NCI-H187 (cell line): ENCODE measurements at places on chromosomes 2 and 18.

DNA sequence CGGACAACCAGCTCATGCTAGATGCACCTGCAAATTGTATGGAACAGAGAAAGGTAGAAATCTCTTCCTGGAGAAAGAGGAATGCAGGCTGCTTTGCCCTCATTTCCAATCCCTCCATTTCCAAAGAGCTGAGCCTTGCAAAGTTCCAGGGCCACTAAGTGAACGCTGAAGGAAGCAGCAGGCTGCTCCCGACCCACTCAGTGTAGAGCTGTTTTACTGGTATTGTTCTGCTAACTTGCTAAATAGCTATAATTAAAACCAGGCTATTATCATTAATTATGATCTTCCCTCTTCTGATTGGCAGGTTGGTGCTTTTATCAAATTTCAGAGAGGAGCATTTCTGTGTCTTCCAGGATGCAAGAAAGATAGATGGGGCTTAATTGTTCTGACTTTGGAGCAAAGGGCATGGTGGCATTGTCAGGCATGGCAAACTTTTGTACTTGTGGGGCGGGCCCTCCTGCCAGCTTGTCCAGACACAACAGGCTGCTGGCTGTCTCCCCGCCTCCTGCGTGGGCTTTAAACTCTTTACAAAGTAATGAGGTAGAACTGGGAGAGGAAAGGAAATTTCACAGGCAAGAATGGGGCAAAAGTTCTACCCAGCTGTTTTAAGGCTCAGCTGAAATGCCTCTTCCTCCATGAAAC is 40.2 kb downstream of the ALK start:
- DNase-seq, result no peak

DNA sequence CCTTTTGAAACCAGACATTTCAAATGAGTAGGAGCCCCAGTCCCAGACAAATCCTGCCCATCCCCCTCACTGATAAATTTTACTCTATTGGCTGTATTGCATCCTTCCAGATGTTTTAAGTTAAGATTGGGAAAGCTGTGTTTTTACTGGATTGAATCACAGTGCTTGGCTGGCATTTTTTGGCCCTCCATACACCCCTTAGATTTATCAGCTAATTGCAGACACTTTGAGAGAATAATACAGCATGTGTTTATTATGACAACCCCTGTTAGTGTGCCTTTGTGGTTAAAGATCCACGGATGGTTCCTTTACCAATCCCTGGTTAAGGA is 74.9 kb downstream of the ANTXR1 start:
- no peak for DNase-seq

DNA sequence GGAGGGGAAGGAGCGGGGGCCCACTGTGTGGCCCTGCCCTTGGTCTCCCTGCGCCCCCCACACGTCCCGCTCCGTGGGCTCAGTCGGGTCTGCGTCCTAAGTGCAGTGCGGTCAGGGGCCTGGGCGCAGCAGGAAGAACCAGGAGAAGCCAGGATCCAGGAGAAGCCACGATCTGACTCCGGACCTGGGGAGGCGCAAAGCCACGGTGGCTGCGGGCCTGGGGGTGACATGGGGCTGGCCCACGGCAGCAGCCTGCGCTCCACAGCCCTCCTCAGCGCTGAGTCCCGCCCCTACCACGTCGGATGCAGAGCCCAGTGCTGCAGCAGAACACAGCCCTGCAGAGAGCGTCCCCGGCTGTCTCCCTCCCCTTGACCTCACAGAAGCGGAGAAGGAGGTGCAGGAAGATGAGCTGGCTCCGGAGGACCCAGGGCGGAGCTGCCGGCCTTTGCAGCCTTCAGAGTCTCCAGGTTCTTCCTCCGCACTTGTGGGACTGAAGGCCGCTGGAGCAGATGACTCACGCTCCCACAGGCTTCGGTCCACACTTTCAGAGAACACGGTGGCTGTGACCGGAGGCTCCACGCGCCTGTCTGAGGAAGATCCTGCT is 589.2 kb upstream of the SALL3 start:
- no peak for DNase-seq

DNA sequence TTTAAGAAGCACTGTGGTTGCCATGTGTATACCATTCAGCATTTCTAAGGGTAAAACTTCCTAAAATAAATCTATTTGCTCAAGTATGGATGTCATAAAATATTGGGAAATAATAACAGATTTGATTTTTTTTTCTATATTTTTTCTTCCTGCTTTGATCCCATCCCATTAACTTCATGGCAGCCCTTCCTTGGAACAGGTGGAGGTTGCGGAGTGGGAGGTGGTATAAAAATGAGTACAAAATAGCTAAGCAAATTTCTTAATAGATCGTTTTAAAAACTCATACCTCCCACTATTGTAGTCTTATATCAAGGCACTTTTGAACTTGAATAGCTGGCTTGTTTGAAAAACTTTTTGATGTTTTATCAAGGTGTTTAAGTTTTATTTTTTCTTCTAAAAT is 152.1 kb upstream of the KYNU start:
- no peak for DNase-seq

GRCh38 chr18:80218341-80219227 is 28.7 kb downstream of the PARD6G start:
- DNase-seq, result no peak

GRCh38 chr2:9547262-9547991 is 8.2 kb downstream of the ADAM17 start:
- DNase-seq, result no peak

- no peak for DNase-seq
These were observed 123.0 kb upstream of the SLC39A10 start for GRCh38 chr2:195533771-195534642.

- DNase-seq, result no peak
These were observed 55.2 kb downstream of the CCDC88A start for GRCh38 chr2:55364189-55365055.

DNA sequence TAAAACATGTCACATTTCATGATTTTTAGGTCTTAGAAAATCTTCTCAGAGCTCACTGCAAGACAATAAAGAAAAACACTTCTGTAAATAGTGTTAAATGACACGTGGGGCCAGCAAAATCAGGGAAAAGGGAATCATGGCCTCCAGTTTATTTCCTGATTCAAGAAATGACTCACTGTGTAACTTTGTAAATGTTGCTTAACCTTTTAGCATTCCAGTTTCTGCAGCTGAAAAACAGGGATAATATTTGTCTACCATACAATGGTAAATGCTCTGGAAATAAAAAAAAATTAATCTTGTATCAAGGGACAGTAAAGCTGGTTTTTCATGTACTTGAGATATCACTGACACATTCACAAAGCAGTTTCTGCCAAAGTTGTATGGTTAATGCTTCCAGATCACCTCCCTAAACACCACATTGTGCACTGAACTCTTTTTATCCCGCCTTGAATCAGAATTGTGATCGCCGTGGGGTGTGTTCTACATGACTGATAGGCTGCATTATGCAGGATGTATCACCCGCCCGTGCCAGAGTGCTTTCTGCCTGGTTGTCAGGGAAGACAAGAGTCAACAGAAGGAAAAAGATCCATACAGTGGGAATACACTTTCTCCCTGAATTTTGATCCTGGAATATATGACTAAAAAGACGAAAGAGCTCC is 238.8 kb downstream of the IKZF2 start:
- no peak for DNase-seq

DNA sequence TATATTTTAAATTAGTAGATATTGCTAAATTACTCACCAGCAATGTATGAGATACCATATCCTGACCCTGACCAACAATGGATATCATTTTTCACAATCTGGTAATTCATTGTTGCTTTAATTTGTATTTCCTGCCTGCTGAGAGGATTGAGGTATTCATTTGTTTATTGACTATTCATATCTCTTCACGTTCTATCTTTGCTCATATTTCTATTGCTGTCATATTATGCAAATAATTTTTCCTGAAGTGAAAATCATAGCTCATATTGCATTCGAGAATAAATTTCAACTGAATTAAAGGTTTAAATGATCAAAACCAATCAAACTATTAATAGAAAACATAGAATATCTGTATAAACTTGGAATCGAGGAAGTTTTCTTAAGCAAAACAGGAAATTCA is 31.0 kb downstream of the INO80D start:
- no peak for DNase-seq

DNA sequence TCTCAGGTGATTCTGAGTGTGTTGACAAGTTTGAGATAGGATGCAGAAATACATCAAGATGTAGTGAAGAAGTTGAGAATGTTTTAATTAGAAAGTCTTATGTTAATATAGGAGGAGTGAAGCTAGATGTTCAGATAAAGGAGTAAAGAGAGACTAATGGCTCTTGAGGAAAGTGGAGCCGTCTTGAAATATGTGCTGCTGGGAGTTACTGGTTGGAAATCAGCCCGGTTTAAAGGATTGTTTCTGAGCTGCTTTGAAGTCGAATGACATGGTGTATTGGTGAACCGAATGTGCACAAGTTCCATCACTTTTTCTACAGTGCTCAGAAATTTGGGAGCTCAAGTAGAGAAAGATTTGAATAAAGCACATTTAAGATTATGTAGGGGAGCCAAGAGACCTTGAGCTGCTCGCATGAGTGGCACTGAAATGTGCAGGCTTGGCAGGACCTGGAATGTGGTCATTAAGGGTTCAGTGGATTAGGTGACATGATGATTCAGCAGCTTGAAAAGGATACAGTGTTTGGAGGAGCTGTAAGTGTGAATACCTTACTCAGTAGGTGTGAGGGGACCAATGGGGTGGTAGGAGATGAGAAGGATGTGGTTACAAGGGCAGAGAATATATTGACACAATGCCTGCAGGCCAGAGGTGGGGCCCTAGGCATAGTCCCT is 68.6 kb downstream of the CAB39 start:
- DNase-seq, result no peak

DNA sequence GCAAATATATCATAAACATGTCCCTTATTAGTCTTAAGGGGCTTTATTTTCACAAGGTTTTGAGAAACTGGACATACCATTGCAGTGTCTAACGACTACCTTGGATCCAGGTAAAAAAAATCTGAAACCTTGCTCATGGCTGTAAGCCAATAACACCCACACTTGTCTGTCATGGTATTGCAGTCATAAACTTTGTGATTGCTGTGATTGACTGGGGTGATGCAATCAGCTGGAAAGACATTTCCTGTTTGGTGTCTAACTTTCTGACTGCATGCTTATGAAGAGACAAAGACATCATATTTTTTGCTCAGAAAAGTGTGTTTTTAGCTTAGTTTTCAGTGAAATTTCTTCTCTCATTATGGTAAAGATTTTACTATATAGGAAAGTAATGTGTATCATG is 635.0 kb downstream of the TSN start:
- DNase-seq, result no peak

- DNase-seq, result peak; percentile 84
These were observed 3.5 kb downstream of the CDK5R2 start for GRCh38 chr2:218962859-218963492.

DNA sequence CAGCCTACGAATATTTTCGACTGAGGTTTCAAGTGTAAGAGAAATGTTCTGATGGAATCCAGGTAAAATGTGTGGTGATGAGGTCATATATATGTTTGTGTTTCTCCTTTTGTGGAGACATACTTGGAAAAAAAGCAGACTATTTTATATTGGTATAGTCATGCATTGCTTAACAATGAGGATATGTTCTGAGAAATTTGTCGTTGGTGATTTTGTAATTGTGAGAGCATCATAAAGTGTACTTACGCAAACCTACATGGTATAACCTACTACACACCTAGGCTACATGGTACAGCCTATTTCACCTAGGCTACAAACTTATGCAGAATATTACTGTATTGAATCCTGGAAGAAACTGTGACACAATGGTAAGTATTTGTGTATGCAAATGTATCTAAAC is 1849.9 kb upstream of the CELF4 start:
- no peak for DNase-seq

DNA sequence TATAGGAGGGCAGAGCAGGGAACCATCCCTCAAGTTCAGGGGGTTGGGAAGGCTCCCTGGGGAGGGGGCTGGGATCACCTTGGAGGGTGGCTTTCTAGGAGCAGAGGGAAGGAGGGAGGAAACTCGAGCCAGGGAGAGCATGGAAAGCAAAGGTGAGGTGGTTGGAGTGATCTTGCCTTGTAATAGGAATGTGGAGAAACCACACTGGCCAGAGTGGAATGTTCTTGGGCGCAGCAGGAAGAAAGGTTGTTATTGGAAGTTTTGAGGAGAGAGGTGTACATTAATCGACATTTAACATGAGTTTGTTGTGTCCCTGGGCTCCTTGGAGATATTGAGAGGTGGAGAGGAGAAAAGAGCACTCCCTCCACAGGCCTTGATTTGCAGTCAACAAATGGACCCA is 272.2 kb downstream of the PRKCE start:
- DNase-seq, result no peak

DNA sequence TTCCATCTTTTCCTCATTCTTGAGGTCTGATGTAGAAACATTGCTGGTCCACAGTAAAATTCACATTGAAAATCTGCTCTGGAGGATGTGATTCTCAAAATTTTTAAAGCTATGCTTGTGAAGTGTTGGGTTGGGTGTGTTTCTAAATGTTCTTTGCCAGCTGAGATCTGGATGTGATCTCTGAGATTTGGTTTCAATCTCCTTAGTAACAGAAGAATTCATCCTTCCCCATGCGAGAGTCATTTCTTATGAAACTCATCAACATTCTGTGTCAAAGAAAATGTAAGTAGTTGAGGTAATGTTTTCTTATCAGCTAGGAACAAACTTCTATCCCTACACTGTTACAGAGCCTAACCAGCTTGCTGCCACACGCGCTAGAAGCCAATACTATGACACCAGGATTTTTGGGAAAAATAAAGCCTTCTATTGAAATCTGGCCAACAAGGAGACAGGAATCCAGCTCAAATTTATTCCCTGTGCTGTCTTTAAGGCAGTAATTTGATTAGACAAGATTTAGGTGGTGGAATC is 134.9 kb downstream of the PTH2R start:
- DNase-seq, result no peak

DNA sequence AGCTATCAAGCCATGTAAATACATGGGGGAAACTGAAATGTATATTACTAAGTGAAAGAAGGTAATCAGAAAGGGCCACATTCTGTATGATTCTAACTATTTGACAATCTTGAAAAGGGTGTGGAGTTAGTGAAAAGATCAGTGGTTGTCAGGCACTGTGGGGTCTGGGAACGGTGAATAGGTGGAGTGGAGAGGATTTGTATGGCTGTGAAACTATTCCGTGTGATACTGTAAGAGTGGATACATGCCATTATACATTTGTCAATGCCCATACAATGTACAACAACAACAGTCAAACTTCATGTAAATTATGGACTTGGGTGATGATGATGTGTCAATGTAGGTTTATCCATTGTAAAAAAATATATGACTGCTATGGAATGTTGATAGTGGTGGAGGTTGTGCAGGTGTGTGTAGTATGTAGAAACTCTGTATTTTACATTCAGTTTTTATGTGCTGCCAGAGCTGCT is 1116.2 kb downstream of the SUCLG1 start:
- DNase-seq, result no peak

- no peak for DNase-seq
These were observed 6.1 kb upstream of the CXCR1 start for GRCh38 chr2:218172845-218173244.

DNA sequence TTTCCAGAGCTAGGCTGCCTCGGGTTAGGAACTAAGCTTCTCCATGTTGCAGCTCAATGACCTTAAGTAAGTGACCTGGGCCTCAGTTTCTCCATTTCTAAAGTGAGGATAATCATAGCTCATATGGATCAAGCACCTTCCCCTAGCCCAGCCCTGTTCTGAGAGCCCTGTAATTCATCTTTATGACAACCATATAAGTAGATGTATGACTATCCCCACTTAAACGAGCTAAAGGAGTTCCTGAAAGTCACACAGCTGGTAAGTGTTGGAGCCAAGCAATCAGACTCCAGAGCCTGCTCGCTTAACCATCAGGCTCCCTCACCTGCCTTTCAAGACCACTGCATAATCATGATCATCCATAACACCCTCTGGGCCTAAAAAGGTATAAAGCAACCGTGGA is 135.4 kb downstream of the SP3 start:
- DNase-seq, result no peak
